ENCODE measurements at places on chromosomes 2 and 18. TPM values are rescaled to one million over a fixed set of nuclear protein-coding genes. Genes with fewer than 3 reads are reported as not detected.

The CSRNP3 gene
- polyA plus RNA-seq, result 5.4 TPM

The RGPD4 gene
- polyA plus RNA-seq, result not detected

The VPS4B gene
- polyA plus RNA-seq, result 57.0 TPM

The PXDN gene
- polyA plus RNA-seq, result 184 TPM

The OR6B2 gene
- polyA plus RNA-seq, result not detected

The AMER3 gene
- polyA plus RNA-seq, result 0.18 TPM

The ARHGEF33 gene
- polyA plus RNA-seq, result 2.2 TPM

The IL36RN gene
- polyA plus RNA-seq, result not detected

The TCF4 gene
- 140 TPM for polyA plus RNA-seq

The CNTNAP5 gene
- polyA plus RNA-seq, result not detected

The CAPN14 gene
- polyA plus RNA-seq, result 0.19 TPM

The ELOA2 gene
- polyA plus RNA-seq, result not detected

The EMILIN1 gene
- polyA plus RNA-seq, result 123 TPM

The SLC9A4 gene
- not detected for polyA plus RNA-seq

DNA sequence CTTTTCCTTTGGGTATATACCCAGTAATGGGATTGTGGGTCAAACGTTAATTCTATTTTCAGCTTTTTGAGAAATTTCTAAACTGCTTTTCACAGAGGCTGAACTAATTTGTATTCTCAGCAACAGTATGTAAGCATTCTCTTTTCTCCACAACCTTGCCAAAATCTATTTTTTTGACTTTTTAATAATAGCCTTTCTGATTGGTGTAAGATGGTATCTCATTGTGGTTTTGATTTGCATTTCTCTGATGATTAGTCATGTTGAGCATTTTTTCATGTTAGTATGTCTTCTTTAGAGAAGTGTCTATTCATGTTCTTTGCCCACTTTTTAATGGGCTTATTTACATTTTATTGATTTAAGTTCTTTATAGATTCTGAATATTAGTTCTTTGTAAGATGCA lies 145.5 kb downstream of the TRABD2A start:
- no peak for DNase-seq

- no peak for DNase-seq
These were observed 20.4 kb upstream of the PAPOLG start for GRCh38 chr2:60735496-60736250.

- DNase-seq, result no peak
These were observed 32.9 kb downstream of the CAVIN2 start for GRCh38 chr2:191813943-191814342.

GRCh38 chr18:63446266-63446665 lies 24.0 kb upstream of the VPS4B start:
- no peak for DNase-seq

DNA sequence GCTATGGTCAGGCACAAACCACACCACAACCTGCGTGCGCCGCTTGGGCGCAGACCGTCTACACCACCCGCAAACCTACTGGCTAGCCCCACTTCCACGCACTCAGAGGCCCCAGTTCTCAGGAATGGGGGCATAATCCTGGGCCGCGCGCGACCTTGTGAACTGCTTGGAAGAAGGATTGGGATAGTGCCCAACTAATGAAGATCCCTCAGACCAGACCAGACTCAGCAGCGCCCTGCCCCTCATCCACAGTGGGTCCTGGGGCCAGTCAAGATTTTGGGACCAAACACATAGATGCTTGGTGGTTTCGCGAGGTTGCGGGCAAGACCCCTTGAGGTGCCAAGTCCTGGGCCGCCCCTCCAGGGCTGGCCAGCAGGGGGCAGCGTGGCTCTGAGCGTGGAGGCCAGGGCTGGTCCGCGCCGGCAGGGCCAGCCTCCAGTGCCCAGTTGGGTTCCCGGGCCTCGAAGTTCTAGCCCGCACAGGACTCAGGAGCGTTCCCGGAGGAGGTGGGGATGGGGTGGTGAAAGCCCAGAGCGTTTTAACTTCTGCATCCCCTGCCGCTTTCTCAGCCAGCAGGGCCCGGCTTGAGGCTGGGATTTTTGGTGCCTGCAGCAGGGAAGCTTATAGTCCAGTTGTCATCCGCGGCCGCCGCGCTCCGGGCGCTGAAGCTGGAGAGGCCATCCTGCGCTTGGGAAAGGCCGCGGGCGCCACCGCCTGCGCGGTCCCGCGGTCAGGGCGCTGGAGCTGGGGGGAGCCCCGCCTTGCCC lies 8.3 kb downstream of the OSR1 start:
- DNase-seq, result no peak

- no peak for DNase-seq
These were observed 149.9 kb downstream of the PLCL1 start for GRCh38 chr2:197954328-197954727.

DNA sequence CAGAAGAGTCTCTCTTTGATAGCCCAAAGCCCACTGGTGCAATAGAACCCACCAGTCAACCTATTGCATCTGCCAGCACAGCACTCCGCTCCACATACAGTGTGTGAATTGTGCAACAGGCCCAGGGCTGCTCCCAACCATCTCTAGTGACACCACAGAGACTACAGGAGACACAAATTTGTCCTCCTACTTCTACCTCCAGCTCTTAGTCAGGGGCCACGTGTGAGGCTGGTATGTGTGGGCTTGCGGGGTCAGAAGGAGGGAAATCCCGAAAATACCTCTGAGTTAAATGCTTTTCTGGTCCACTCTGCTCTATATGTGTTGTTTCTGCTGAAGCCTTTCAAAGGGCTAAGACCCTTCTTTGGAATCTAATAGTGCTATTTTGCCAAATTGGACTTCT lies 18.0 kb downstream of the DGUOK start:
- no peak for DNase-seq

DNA sequence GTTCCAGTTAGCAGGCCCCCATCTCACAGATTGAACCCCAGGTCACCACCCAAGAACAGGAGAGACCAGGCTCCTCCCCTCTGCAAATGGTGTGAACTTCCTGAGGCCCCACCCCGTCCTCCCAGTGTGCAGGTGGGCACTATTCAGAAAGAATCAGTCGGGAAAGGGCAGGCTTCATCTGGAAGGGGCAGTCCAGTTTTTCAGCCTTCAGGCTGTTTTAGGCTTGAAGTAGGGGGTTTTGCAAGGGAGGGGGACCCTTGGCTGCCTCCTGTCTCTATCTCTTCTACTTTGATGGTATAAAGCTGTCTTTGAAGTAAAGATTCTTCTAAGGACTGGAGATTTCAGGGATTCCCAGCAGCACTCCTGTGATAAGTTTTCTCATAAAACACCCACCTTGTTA lies 267.6 kb downstream of the RND3 start:
- DNase-seq, result no peak

GRCh38 chr2:58089081-58089480 lies 42.5 kb downstream of the VRK2 start:
- DNase-seq, result no peak

GRCh38 chr2:198214114-198214596 lies 409.8 kb downstream of the PLCL1 start:
- DNase-seq, result no peak

DNA sequence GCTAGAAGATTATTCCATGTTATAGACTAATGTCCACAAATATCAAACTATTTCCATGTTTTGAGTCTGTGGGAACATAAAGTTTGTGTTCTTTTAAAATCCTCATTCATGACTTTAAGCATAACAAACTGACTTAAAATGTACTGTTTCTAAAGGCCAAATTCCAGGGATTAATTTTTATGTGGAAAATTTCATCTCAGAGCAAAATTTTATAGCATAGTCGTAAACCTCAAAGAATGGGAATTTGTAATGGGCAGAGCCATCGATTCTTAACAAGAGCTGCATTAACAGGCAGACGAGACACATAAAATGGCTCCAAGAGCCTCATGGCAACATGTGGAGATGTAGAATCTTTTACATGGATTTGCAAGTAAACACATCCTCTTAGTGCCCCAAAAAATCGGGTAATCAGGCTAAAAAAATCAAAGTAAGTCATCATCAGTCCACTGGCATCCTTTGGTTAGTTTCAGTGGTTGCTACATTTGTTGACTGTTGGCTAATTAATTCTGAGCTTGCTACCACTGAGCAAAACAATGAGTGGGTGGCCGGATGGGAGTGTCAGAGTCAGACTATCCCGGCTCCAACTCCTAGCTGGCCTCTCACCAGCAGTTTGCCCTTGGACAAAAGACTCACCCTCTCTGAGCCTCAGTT lies 119.6 kb downstream of the FAM210A start:
- DNase-seq, result no peak

- no peak for DNase-seq
These were observed 122.5 kb downstream of the MAIP1 start for GRCh38 chr2:200077838-200078237.

- DNase-seq, result no peak
These were observed 12.7 kb downstream of the SALL3 start for GRCh38 chr18:78992041-78993011.

DNA sequence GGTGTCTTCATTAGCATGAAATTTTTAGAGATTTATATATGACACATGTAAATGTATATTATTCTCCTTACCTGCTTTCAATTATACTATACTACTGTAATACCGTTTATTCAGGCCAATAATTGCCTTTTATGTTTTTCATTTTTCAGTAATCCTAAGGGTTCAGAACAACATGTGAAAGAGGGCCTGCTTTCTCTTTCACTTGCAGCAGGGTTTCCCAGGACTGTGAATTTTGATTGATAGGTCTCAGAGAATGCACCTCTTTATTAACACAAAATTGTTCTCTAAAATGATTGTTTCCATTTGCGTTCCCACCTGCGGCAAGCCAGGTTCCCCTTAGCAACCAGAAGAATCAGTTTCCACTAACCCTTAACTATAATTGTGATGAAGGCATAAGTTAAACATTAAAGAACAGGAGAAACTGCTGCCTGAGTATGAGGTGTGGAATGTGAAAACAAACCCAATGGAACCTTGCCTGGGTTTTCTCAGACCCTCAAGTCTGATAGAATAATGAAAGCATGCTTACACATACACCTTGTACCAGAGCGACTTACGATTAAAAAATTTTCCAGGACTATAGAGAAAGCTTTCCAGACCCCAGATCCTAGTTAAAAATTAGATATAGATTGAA lies 1591.2 kb upstream of the LRRTM1 start:
- DNase-seq, result peak; percentile 22

- DNase-seq, result no peak
These were observed 24.1 kb upstream of the APOB start for GRCh38 chr2:21067859-21068537.

GRCh38 chr2:102770506-102770905 lies 8.7 kb downstream of the TMEM182 start:
- DNase-seq, result no peak

DNA sequence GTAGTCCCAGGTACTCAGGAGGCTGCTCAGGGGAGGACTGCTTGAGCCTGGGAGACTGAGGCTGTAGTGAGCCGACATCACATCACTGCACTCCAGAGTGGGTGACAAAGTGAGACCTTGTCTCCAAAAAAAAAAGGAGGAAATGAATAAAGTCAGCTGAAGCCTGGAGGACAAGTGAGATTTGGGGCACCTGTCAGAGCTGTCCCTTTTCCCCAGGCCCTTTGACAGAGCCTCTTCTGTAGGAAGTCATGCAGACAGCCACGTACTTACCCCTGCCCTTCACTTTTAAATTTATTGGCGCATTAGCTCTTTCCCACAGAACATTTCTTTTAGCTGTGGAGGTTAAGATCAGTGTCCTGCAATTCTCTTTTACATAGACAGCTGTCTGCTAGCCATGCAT lies 151.0 kb upstream of the DNMT3A start:
- no peak for DNase-seq

GRCh38 chr2:130795431-130795830 lies 40.1 kb downstream of the AMER3 start:
- DNase-seq, result no peak

DNA sequence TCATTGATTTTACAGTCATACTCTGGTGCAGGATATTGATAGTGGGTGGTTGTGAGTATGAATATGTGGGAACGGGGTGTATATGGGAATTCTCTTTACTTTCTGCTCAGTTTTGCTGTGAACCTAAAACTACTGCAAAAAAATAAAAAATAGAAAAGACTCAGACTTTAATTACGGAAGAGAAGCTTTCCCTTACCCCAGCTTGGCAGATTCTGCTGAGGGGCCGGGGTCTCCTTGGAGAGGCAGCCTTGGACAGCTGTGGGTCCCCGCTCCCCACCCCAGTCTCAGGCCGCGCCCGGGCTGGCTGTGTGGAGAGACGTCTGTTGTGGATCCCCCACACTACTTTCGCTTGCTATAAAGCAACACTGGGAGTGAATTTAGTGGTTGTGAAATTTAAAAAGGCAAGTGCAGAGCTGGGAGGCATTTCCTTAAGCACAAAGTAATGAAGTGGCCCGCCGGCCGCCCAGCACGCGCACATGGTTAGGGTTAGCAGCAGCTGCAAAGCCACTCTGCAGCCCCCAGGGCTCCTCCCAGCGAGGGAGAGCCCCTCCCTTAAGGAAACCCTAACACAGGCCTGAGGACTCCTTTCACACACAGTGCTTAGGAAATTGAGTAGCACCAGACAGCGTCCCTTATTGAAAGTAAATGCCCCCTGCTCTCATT lies 102.4 kb downstream of the DDX1 start:
- peak; percentile 59 for DNase-seq

GRCh38 chr2:30796699-30797098 lies 10.5 kb downstream of the CAPN13 start:
- peak; percentile 36 for DNase-seq

- no peak for DNase-seq
These were observed 93.9 kb downstream of the VWC2L start for GRCh38 chr2:214504599-214505376.

GRCh38 chr2:17804358-17804757 lies 11.9 kb upstream of the MSGN1 start:
- no peak for DNase-seq

- no peak for DNase-seq
These were observed 293.5 kb downstream of the RNF144A start for GRCh38 chr2:7210712-7211111.

DNA sequence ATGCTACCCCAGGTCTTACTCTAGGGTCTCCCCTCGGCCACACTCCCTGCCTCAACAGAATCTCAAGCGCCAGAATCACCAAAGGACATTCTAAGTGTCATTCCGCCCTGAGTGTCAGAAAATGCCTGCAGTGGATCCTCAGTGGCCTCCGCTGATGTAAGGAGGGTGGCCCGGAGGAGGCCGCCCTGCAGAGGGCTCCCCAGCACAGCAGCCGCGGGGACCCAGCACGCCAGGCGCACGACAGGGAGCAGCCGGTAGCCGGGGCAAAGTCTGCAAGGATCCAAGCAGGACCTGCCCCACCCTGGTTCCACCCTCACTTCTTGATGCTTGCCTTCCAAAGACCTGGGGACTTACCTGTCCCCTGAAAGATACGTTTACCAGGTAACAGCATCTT lies 54.2 kb upstream of the ID2 start:
- DNase-seq, result no peak

DNA sequence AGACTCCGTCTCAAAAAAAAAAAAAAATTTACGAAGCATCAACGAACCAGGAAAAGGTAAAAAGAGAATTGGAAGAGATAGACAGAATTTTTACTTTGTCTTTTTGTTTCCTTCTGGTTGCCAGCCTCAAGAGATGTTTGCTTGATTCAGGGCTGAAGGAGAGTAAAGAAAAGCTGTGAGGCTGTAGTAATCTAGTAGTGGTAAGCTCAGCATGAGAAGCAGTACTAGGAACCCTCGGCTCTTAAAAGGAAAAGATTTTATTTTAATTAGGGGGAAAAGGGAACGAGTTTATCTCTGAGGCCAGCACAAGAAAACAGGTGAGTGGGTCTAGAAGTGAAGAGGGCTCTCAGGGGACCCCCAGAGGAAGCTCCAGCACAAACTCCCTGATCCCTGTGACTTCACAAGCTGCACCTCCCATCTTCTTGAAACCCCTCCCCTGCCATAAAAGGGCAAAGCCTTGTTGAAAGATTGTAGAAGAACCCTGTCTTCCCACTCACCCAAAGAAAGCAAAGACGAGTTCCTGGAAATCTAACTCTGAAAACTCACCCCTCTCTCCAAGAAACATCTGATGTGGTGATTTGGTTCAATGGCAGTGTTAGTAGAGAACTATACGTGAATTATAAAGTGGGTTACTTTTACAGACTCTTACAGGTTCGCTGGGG lies 8.6 kb downstream of the RBMS1 start:
- DNase-seq, result no peak

GRCh38 chr2:212505586-212505985 lies 33.0 kb downstream of the ERBB4 start:
- DNase-seq, result no peak
